ENCODE measurements at places on chromosomes 3 and 15.

GRCh38 chr15:79953951-79954444 is 17.0 kb downstream of the BCL2A1 start:
- DNase-seq, result no peak

DNA sequence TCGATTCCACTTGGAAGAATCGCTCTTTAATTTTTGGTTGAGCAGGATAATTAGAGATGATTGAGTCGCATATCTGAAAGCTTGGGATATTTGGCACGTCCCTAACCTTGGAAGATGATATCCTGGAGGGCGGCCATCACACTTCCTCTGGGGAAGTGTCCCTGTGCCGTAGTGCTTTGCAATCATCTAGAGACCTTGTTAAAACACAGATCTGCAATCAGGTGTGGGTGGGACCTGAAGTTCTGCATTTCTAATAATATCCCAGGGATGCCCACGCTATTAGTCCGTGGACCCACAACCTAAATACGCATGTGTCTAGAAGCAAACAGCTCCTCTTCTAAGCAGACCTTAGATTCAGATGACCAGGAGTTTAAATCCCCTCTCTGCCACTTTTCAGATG is 20.5 kb downstream of the MYO1E start:
- DNase-seq, result no peak

- no peak for DNase-seq
These were observed 1124.8 kb downstream of the SI start for GRCh38 chr3:163953526-163953925.

- no peak for DNase-seq
These were observed 43.5 kb upstream of the ETV5 start for GRCh38 chr3:186152361-186152798.

- no peak for DNase-seq
These were observed 208.5 kb upstream of the ROPN1 start for GRCh38 chr3:124200407-124200806.

DNA sequence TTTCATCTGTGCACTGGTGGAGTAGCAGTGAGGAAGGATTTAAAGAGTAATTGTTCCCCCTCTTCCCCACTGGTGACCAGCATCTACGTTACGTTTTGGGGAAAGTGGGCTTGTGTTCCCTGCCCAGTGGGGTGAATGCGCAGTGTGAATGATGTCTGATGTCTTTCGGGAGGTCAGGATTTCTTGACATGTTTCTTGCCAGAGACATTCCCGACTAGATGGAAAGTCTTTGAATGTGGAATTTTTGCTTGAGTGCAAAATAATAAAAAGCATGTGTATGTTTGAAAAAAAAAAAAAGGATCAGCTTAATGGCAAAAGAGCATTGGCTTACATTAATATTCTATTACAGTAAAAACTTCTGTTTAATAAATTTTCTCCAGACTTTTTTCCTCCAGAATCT is 632.2 kb downstream of the FOXP1 start:
- no peak for DNase-seq

- DNase-seq, result no peak
These were observed 91.7 kb downstream of the PIK3R4 start for GRCh38 chr3:130654921-130655320.

- no peak for DNase-seq
These were observed 31.8 kb upstream of the ANP32A start for GRCh38 chr15:68852461-68852860.

DNA sequence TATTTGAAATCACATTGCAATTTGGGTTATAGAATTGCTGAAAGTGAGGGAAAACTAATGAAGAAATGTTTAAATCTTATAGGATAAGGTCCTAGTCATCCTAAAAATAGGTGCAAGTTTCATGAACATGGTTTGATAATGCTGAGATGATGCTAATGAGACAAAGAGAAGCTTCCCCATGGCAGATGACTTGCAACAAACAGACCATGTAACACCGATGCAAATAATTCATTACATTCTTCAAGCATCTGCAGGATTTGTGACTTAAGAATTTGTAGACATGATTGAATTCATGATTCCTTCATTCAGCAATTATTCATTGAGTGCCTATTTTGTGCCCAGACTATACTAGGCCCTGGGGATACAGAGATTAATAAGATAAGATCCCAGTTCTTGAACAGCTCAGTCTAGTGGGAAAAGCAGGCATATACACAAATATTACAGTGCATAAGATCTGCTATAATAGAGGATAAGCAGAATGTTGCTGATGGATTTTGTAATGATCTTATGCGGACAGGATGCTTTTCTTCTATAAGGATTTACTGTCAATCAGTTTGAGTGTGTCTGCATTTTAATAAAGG is 367.9 kb upstream of the GBE1 start:
- no peak for DNase-seq

GRCh38 chr3:44649709-44650108 is 1.2 kb downstream of the ZNF35 start:
- DNase-seq, result no peak

- DNase-seq, result no peak
These were observed 44.8 kb downstream of the TMEM39A start for GRCh38 chr3:119418641-119419040.

DNA sequence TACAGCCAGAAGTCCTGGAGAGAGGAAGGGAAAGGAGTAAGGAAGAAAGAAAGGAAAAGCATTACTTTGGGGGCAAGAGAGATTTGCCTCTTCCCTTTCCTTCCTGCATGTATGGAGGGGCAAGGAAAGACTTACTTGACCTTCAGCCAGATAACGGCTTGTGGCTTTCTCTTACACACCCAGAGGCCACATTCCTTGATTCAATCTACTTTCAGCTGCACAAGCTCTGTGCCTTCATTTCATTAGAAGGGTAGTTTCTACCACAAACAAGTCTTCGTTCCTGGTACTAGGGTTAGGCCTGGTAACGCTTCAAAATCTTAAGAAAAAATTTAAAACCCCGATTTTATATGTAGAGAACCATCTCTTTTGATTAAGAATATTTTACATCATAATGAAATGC is 835.9 kb downstream of the TUSC7 start:
- DNase-seq, result no peak

DNA sequence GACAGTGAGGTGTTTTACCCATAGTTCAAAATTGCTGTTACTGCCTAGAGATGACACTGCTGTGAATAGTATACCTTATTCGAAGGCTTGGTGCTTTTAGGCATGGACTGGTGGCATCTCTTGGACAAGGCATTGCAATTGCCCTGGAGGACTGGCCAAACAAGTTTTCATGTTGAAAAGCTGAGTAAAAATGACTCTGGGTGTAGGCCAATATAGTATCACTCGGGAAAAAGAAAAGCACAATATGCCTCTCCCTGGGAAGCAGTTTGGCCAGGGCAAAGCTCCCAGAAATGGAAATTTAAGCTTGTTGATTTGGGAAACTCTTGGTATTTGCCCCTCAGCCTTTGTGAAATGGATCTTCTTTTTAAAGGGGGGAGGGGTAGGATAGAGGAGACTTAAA is 54.8 kb downstream of the ZNF609 start:
- DNase-seq, result no peak

DNA sequence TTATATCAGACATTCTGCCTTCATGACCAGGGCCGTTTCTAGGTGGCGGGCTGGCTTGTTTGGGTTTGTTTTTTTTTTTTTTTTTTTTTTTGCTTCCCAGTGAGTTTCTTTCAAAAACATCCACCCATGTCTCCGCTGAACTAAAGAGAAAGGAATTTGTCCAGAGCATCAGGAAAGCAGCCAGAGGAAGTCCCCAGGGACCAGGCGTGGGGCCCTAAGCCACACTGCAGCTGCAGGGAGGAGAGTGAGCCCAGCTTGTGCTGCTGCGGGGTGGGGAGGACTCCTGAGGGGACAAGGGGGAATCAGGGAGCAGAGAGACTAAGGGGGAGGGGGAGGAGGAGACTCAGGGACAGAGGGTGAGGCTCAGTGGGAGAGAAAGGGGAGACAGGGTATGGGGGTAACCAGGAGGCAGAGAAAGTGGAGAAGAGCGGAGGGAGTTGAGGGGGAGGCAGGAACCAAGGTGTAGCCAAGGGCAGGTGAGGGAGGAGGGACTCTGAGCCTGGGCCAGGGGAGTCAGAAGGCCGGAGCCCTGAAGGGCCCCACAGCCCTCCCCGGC is 49.5 kb downstream of the CYP11A1 start:
- DNase-seq, result no peak

DNA sequence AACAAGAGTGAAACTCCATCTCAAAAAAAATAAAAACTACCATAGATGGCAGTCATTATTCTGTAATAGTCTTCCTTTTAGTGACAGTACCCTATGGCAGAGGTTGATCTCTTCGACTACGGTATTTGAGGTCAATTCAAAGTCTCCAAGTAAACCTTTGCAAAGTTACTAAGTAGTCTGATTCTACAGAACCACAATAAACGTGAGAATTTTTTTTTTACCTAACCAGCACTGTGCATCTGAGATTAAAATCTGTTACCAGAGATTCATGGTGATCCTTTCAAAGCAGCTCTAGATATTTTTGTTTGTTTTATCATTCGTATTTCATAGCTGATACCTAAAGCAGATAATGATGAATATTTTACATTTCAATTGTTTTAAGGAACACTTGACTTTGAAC is 86.6 kb upstream of the CHD2 start:
- DNase-seq, result no peak

DNA sequence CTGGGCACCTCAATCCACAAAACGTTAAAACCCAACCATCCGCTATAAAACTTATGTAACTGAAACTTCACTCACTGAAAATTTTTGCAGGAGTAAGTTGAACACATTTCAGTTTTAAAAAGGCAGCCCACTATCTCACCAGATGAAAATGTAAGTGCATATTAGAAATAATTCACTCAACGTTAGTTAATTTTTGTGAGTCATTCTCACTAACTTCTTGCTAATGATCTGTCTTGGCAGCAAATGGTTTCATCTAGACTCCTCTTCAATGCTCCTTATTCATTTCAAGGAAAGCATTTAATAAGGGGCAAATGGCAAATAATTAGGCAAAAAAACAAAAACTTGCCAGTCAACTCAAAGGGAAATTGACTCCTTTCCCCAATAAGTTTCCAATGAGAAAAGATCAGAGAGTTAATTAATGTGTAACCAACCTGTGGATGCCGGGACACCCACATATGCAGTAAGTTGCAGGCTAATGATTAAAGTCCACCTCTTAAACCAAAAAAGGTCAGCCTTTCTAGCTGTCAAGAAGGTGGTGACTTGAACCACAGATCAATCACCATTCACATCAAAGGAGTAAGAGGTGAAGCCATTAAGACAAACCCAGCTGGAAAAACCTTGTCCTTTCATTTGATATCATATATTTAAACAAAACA is 22.9 kb upstream of the PRICKLE2 start:
- no peak for DNase-seq

- no peak for DNase-seq
These were observed 23.8 kb downstream of the NTRK3 start for GRCh38 chr15:88232771-88233201.

- no peak for DNase-seq
These were observed 12.0 kb upstream of the IQSEC1 start for GRCh38 chr3:13085081-13085845.

- DNase-seq, result no peak
These were observed 496.0 kb upstream of the THBS1 start for GRCh38 chr15:39084674-39085530.

DNA sequence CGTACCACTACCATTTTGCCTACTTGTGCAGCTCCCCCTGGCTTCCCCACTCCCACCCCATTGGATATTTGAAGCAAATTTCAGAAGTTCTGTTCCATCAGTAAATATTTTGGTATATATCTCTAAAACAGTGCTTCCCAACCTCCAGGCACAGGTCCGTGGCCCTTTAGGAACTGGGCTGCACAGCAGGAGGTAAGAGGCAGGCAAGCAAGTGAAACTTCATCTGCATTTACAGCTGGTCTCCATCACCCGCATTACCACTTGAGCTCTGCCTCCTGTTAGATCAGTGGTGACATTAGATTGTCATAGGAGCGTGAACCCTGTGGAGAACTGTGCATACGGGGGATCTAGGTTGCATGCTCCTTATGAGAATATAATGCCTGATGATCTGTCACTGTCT is 97.2 kb upstream of the LRRFIP2 start:
- no peak for DNase-seq

GRCh38 chr3:109045271-109046040 is 72.5 kb downstream of the MORC1 start:
- no peak for DNase-seq

DNA sequence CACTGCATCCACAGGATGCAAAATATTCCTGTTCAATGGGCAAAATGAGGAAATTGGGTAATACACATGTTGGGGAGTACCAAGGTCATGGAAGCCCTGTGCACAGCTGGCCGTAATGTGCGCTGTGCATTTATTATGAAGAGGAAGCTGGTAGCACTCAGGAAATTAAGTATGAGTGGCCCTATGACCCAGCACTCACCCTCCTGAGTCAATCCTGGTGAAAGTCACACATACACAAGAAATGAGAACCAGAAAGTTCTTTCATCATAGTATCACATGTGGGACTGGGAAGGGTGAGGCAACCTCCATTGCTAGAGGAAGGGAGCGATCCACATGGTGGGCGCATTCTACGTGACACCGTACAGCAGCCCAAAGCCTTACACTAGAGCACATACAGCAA is 11.4 kb upstream of the PRR20G start:
- DNase-seq, result no peak

- no peak for DNase-seq
These were observed 75.7 kb upstream of the GADL1 start for GRCh38 chr3:30970183-30970582.

DNA sequence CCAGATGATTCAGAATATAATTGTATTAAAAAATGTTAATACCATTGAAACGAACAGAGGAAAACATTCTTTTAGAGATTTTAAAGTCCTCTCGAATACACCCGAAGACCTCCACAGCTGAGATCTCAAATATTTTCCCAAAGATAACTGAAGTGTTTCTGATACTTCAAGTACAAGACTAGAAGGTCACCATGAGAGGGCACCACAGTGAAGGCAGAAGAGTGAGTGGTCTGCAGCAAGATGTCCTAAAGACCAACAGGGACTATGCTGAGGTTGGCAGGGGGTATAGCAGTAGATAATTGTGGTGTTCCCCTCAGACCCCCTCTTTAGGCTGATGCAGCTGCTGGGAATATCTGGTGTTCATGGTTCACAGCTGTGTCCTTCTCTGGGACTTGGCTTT is 156.5 kb downstream of the PDCD6IP start:
- DNase-seq, result no peak

DNA sequence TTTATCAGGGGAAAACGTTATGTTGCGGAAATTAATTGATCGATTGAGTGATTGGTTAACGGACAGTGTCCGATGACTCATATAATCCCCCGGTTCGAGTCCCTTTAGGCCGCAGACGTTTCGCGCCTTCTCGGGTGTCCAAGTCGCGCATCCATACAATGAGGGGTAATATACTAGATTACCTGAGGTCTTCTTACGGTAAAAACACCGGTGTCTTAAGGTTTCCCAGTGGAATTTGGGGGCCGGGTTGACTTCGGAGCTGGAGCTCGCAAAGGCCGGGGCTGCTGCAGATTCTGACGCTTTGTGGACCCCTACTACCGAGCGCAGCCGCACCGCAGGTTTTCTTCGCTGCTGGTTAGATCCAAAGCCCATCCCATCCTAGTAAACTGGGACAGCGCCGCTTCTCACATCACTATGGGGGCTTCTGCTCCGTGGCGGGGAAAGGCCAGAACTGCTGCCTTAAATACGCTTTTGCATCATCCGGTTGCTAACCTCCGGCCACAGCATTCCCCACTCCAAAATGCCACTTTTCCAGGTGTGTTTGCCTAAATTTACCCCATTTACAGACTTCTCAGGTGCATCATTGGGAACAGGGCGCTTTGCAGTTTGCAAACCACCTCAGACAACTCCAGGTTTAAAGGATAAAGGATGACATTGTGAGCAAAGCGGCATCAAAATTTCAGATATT is 858 bp upstream of the SACM1L start:
- no peak for DNase-seq

GRCh38 chr3:149608987-149609386 is 48.8 kb downstream of the WWTR1 start:
- no peak for DNase-seq

Measured in stimulated activated CD4-positive, alpha-beta T cell treated with anti-CD3 and anti-CD28 coated beads, Interleukin-2, amount 100 ng/mL, for 48 hours (primary cell).